ENCODE measurements at places on chromosomes 7 and 10.

DNA sequence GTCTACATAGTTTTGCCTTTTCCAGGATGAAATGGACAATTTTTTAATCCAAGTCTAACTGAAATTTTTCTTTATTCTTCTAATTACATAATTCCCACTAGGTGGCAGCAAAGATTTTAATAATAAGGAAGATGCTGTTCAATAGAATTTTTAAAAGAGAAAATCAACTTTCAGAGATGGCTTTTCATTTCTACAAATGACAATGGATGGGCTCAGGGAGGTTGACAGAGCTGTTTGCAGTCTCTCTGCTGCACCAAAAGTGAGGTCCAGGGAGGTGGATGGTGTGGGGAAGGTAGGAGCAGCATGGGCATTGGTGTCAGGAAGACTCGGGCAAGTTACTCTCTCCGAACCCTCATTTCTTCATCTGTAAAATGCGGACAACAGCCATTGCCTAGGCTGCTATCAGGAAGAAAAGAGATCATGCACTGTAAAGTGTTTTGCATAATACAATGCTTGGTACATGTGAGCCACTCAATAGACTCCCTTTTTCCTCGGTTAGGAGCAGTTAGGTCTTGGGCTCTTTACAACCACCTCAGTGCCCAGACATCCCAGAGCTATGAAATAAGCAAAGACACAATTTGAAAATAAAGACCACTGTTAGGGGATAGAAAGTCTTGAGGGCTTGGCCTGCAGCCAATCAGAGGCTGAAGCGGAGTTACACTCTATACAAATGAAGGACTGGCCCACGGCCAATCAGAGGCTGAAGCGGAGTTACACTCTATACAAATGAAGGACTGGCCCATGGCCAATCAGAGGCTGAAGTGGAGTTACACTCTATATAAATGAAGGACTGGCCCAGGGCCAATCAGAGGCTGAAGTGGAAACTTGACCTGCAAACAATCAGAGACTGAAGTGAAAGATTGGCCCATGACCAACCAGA lies 107.1 kb downstream of the ABLIM1 start:
- DNase-seq = no peak

GRCh38 chr7:150936018-150936417 lies 42.1 kb downstream of the KCNH2 start:
- DNase-seq = no peak

- DNase-seq = no peak
These were observed 57.0 kb downstream of the HIPK2 start for GRCh38 chr7:139720705-139721231.

- no peak for DNase-seq
These were observed 73.8 kb downstream of the OSBPL3 start for GRCh38 chr7:24905996-24906770.

DNA sequence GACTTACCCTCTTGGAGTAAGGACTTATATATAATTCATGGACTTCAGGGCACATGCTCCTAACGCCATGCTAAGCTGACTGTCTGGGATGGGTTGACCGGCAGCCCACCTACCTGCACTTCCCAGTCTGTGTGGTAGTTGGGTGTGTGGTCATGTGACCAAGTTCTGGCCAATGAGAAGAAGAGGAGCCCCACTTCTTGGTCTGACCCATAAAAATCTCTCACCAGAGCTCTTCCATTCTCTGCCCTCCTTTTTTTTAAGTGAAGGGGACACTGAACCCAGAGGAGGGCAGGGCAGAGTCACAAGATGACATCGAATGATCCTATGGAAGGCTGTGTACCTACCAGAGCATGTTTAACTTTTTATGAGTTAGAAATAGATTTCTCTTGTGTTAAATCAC lies 370.1 kb downstream of the FRMD4A start:
- DNase-seq = no peak

DNA sequence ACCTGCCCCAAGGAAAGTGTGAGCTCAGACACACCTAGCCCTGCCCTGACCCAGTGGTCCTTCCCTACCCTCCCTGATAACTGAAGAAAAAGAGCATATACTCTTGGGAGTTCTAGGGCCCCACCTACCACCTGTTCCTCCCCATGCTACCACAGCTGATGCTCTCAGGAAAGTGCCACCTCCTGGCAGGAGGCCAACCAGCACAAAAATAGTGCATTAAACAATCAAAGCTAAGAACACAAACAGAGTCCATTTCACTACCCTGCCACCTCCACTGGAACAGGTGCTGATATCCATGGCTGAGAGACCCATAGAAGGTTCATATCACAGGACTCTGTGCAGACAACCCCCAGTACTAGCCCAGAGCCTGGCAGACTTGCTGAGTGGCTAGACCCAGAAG lies 288.6 kb upstream of the PHF14 start:
- DNase-seq = no peak

- no peak for DNase-seq
These were observed 55.5 kb upstream of the PTPN12 start for GRCh38 chr7:77481615-77482014.

GRCh38 chr7:24723178-24723530 lies 34.1 kb downstream of the GSDME start:
- no peak for DNase-seq

DNA sequence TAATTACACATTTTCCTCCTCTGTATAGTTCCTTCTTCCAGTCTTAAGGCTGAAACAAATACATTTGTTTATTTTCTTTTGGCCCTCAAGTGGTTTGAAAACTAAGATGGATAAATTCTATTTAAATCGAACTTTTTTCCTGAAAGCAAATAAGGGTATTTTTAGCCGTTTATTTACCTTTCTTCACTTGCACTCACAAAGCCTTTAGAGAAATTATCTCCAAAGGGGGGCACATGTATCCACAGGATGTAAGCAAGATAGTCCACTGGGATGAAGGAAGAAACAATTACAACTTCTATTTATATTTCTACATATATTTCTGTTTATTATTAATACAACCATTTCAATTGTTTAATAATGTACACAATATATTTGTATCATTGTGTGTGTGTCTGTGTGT lies 10.2 kb downstream of the CPA4 start:
- no peak for DNase-seq

- no peak for DNase-seq
These were observed 9.6 kb upstream of the EIF5AL1 start for GRCh38 chr10:79502561-79503309.

DNA sequence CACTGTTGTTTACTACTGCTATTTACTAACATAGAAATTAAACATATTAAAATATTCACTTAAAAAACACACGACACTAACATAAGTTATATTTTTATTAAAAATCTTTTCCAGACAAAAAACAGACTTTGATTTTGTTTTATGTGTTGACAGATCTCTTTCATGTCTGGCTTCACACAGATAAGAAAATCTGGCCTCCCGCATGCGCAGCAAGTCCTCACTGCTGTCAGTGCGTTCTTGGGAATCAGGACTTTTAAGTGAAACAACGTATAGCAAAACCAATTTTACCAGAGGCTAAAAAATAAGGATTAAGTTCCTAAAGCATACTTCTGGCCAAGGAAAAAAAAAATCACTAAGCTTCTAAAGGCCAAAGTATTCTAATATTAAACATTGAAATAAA lies 1.2 kb upstream of the IDI1 start:
- DNase-seq = no peak

- no peak for DNase-seq
These were observed 676.3 kb upstream of the KCND2 start for GRCh38 chr7:119596651-119597050.

- DNase-seq = no peak
These were observed 49.7 kb downstream of the UNC5B start for GRCh38 chr10:71262027-71262426.

DNA sequence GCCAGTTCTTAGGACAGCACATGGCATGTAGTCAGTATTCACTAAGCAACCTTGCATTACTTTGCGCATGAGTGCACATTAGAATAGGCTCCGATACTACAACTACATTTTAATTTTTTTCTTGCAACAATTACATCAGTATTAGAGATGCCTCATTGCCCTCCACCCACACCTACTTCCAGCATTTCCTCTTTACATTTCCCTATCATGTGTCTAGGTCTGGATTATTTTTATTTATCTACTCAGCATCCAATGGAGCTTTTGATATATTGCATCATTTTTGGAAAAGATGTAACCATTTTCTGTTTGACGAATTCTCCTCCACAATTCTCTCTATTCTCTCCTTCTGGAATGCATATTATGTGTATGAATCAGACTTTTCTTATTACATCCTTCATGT lies 258.2 kb upstream of the GLI3 start:
- no peak for DNase-seq

DNA sequence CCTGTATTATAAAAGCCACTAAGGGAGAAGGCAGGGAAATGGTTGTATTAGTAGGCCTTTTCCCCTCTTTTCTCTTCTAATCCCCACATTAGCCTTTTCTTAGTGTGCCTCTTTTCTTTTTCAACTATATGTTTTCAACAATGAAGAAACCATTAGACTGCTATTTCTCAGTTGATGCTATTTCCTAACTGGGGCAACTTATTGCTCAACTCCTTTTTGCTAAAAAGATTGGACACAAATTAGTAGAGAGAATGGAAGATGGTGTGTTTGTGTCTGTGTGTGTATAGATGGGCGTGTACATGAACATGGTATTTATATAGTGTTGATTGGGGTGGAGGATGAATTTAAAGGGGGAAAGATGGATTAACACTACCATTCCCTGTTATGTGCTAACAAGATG lies 28.4 kb downstream of the TBC1D12 start:
- no peak for DNase-seq

DNA sequence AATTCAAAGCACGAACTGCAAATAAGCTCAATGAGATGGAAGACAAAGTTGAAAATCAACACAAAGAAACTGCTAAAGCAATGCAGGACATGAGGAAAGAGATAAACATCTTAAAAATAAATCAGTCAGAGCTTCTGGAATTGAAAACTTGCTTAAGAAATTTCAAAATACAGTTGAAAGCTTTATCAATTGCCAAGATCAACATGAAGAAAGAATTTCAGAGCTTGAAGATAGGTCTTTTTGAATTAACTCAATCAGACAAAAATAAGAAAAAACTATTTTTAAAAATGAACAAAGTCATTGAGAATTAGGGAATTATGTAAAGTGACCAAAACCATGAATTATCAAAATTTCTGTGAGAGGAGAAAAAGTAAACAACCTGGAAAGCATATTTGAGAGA lies 218.1 kb downstream of the CTNNA3 start:
- DNase-seq = no peak

DNA sequence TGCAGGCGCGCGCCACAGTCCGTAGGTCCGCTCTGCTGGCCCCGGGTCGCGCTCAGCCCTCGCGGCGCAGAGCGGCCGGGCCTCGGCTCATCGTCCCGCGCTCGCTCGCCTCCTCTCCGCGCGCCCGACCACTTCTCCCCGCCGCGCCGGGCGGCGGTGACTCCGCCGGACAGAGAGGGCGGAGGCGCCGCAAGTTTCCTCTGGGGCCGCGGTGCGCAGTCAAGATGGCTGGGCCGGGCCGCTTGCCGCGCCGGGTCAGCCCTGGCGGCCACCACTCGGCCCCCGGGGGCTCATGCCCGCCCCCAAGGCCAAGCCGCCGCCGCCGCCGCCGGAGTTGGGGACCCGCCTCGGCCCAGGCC lies 441 bp downstream of the FZD8 start:
- no peak for DNase-seq

DNA sequence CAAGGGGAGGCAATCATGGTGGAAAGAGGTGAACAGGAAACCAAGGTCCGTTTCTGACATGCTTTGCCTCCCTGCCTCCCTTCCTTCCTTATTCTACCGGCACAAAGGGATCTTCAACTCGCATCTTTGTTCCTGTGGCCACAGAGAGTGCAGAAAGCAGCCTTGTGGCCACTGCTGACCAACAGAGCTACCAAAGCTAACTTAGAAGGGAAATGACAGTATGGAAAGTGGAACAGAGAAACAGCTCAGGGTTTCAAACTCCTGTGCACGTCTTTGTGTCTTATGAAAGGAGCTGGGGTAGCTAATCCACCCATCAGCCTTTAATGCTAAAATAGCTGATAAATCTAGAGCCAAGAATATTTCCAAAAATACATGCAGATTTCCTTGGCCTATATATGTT lies 588.0 kb downstream of the SORCS1 start:
- DNase-seq = no peak

DNA sequence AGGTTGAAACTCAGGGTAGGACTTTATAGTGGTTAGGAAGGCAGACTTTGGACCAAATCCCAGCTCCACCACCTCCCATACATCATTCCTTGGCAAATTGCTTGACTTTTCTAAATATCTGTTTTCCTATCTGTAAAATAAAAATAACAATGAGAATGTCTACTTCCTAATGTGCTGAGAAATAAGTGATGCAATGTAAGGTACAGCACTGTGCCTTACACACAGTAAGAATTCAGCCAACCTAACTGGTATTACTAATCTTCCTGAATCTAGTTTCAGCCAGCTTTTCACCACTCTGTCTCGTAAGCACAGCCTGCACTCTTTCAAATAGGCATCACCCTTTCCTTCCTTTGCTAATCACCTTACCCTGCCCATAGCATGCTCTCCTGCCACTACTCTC lies 9.7 kb downstream of the PRLHR start:
- DNase-seq = no peak

GRCh38 chr7:107856806-107857540 lies 34.0 kb upstream of the DLD start:
- DNase-seq = no peak

DNA sequence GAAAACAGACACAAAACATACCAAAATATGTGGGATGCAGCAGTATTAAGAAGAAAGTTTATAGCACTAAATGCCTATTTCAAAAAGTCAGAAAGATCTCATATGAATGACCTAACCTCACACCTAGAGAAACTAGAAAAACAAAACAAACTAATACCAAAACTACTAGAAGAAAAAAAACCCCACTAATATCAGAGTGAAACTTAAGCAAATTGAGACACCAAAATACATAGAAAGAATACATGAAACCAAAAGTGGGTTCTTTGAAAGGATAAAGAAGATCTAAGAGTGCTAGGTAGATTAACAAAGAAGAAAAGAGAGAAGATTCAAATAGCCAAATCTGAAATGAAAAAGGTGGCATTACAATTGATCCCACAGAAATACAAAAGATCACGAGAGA lies 494.1 kb downstream of the SH2D4B start:
- DNase-seq = no peak

- DNase-seq = no peak
These were observed 220.7 kb upstream of the GLI3 start for GRCh38 chr7:42457663-42458062.

DNA sequence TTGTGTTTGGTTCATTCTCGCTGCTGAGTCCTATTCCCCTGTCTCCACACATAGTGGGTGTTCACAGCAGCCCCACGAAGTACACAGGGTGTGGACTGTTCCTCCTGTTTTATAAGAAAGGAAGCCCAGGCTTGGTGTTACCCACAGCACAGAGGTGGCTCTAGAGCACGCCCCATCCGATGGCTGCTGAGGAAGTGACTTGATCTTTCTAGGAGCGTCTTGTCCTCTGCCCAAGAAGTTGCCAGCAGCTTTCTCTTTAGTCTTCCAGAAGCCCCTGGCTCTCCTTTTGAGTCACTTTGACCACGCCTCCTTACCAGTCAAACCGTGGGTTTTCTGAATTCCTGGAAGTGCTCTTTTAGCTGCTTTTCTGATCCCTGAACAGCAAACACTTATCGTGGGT lies 94.0 kb downstream of the GRK5 start:
- no peak for DNase-seq

- DNase-seq = no peak
These were observed 1262.3 kb upstream of the PHF14 start for GRCh38 chr7:9711259-9711918.

GRCh38 chr10:123154711-123155505 lies 706 bp downstream of the BUB3 start:
- DNase-seq = no peak
